Stimulated activated CD4-positive, alpha-beta T cell treated with anti-CD3 and anti-CD28 coated beads, Interleukin-12 subunit alpha, Interleukin-12 subunit beta, amount 100 ng/mL, for 24 hours (primary cell): ENCODE measurements at places on chromosomes 2 and 18.

- no peak for DNase-seq
Measured at GRCh38 chr2:147297820-147298219, 547.0 kb upstream of the ACVR2A start.

DNA sequence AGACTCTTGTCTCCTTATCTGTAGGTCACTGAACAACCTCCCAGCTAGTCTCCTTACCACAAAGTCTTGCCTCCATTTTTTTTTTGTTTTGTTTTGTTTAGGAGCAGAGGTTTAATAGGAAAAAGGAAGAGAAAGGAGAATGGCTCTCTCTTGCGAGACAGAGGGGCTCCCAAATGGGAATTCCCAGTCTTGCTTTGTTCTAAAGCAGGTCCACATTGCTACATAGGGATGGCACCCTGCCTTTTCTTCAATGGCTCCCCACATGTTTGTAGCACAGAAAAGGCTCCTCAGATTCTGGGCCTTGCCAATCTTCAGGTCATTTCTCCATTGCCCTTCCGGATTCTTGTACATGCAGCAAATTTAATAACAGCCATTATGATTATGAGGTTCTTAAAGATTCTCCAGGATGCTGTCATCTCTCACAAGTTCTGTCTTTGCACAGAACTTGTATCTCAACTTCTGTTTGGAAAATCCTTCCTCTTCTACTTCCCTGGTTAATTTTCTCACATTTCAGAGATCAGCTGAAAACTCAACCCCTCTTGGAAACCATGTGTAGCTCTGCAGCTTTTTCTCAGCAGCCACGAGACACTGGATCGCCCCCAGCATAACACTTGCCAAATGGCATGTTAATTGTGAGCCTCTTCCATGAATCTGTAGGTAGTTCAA lies 23.6 kb downstream of the IL1F10 start:
- no peak for DNase-seq

DNA sequence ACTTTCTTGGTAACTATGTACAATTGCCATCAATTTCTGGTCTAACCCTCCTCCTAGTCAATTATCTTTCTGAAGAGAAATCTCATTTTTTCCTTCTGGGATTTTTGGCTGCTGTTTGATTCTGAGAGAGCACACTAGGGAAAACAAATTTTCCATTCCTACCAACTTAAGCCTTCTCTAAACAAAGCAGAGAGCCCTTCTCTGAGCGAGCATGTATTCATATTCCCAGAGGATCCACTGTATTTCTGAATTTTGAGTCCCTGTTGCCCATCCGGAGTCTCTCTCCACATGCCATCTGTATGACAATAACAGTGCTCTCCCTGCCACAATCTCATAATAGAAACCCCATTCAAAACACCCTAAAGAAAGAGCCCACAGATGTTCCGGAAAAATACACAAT lies 78.5 kb downstream of the MAIP1 start:
- no peak for DNase-seq

- no peak for DNase-seq
Measured at GRCh38 chr18:35982409-35983114, 10.1 kb downstream of the RMP24 start.

GRCh38 chr2:215773728-215774127 lies 239.6 kb downstream of the MREG start:
- no peak for DNase-seq

- DNase-seq = no peak
Measured at GRCh38 chr2:42336361-42336965, 24.6 kb downstream of the COX7A2L start.

DNA sequence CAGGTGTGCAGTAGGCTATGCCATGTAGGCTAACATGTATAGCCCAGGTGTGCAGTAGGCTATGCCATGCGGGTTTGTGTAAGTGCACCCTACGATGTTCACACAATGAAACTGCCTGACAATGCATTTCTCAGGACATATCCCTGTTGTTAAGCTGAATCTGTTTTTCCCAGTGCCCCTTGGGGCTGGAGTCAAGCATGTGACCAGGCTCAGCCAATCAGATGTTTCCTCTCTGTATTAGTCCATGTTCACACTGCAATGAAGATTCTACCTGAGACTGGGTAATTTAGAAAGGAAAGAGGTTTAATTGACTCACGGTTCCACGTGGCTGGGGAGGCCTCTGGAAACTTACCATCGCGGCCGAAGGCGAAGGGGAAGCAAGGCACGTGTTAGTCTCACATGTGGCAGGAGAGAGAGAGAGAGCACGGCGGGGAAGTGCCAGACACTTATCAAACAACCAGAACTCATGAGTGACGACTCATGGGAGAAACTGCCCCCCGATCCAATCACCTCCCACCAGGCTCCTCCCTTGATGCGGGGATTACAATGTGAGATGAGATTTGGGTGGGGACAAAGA lies 24.2 kb downstream of the ITM2C start:
- no peak for DNase-seq

- no peak for DNase-seq
Measured at GRCh38 chr18:1578505-1578904, 673.8 kb downstream of the ADCYAP1 start.

DNA sequence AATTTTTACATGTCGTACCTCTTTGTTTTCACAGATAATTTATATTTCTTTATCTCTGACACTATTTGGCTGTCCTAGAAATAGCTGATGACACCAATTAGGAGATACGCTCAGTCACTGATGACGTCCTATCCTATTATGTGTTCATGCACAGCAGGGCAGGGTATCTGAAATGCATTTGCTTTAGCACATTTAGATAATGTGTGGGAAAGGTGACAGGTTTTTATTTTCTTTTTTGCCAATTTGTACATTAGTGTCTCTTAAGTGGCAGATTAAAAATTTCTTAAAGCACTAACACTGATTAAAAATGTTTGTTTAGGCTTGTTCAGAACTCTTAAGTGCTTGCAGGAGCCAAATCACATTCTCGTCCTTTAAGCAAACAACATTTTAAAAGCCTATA lies 39.7 kb downstream of the CDC42EP3 start:
- no peak for DNase-seq

DNA sequence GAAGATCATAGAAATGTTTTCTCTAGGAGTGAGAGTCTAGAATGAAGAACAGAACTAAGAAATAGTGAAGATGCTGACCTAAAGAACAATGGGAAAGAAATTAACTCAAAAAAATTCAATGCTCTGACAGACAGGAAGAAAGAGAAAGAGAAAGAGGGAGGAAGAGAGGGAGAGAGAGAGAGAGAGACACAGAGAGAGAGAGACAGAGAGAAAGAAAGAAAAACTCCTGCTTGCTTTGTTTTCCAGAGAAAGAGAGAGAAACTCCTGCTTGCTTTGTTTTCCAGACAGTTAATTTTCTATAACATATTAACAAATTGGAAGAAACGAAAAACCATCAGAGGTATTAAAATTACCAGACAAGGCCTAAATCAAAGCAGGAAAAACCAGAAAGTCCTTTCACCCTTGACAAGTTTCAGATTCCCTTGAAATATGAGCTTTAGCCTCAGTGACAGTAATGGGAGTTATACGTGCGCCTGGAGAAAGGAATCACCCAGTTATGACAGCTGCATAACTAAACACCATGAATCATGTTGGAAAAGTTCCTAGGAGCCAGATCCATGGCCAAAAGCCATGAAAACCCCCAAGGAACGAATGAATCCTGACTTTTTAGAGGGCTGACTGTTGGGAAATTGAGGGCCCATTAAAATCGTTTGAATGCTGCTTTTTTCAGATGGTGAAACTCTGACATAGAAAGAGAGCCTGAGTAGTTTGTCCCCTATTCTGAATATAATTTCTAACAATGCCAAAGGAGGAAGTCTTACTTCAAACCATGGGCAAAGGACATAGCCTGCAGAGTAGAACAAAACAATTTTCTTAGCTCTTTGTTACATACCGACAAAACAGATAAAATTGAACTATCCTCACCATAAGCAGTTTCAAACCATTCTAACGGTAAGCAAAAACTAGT lies 228.6 kb upstream of the CHST9 start:
- DNase-seq = no peak

DNA sequence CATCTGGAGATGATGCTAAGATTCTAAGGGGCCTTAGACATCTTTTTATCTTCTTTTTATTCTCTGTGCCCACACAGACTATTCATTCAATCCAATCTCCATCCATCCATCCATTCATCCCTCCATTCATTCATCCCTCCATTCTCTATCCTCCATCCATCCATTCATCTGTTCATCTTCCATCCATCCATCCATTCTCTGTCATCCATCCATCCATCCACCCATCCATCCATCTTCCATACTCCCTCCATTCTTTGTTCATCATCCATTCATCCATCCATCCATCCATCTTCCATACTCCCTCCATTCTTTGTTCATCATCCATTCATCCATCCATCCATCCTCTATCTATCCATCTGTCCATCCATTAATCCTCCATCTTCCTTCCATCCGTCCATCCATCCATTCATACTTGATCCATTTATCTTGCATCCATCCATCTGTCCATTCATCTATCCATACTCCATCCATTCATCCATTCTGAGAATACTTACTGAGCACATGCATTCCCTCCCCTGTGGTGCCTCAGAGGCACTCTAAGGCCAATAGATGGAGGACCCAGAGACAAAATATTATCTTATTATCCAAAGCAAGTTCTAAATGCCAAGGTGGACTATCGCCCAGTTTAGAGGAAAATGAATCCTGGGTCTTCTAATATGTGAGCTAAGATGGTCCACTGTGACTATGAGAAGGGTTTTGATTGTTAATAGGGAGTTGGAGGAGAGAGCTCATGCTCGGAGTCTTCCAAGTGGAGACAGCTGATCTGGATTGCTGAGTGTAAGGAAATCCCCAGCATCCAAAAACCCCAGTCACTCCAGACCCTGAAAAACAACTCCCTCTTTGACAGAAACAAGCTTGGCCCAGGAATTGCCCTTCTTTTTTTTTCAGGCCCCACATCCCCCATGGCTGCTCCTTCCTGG lies 152.6 kb upstream of the MYCN start:
- DNase-seq = no peak

- DNase-seq = no peak
Measured at GRCh38 chr18:26119246-26119645, 14.4 kb upstream of the PSMA8 start.

DNA sequence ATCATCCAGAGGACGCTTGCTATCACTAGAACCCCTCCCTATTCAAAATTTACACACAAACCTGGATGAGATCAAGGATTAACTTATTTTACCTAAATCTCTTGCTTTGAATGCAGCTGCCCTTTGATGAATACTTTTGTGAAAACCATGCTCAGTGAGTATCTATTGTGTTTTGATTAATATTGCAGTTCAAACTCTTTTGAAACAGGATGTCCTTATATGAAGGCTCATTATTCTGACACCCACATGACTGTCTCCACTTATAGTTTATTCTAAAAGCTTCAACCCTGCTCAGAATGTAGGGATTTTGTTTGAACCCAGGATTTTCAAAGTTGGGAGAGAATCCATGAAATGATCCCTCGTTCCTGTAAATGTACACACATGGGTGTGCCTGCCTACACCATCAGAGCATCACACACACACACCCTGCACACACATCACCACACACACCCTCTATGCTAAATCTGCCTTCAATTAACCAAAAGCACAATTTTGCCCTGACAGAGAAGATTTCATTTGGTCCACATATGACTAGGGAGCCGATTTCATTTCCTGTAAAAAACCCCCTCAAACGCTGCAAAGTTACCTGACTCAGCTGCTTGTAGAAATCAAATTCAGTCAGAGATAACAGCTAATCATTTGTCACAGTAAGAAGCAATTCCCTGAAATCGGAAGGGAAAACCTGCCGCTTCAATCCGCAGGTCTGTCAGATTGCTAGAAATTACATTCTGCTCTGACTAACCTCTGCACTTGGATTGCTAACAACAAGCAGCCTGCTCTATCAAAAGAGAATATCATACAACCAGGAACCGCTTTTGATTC lies 65.2 kb downstream of the ZEB2 start:
- DNase-seq = no peak

GRCh38 chr18:76736309-76736708 lies 86.0 kb upstream of the ZNF236 start:
- DNase-seq = no peak

DNA sequence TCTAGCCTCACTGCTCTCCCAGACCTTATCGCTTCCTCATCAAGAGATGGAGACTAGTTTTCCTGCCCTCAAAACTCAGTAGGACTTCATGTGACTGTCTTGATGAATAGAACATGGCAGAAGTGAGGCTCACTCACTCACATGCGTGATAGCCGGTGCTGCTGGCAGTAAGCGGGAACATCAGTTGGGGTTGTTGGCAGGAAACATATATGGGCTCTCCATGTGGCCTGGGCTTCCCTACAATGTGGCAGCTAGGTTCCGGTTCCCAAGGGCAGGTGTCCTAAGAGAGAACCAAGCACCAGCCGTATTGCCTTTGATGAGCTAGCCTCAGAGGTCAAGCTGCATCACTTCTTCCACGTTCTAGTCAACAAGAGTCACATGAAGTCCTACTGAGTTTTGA lies 15.2 kb upstream of the FAHD2A start:
- no peak for DNase-seq

DNA sequence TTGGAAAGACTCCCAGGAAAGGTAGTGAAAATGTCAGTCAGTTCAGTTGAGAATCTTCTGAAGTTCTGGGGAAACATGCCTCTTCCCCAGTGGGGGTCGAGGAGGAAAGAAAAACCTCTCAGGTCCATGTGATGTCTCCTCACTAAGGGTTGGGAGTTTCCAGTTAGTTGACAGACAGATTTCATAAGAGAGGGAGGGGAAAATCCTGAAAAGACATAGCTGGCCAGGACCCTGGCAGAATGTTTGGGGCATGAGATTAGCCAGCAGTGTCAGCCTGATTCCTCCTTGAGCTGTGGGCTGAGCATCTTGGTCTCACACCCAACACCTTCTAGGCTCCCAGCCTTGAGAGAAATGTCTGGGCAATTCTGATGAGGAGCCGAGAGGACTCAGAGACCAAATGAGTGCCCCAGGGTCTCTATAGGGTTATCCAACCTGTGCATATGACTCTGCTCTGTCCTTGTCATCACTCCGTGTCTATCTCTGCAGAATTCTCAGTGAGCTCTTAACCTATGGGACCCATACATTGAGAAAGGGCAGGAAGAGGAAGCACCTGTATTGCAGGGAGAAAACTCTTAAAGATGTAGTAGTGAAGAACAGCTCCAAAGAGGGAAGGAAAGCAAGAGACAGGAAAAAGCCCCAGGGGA lies 13.9 kb downstream of the BMP10 start:
- no peak for DNase-seq

- DNase-seq = no peak
Measured at GRCh38 chr2:194486326-194486725, 1170.7 kb upstream of the SLC39A10 start.

DNA sequence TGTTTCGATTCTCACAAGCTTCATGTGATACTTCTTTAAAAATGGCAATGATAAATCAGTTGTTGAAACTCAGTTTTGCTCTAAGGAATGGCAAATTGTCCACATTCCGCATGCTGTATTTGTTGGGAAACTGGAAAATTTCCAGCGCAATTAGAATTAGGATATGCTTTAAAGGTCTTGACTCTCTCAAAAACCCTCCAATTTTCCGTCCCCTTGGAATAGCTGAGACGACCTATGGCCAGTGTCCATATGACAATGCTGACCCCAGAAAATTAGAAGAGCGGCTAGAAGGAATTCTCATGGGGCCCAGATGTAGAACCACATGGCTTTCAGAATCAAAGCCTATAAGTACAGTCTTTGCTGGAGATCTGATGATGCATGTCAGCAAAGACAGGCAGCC lies 170.8 kb downstream of the TMEM18 start:
- no peak for DNase-seq
